Activated naive CD4-positive, alpha-beta T cell (primary cell): ENCODE measurements at places on chromosomes 3 and 15.
A peak's percentile ranks its signal among the peaks of the same experiment; 100 is the strongest.

DNA sequence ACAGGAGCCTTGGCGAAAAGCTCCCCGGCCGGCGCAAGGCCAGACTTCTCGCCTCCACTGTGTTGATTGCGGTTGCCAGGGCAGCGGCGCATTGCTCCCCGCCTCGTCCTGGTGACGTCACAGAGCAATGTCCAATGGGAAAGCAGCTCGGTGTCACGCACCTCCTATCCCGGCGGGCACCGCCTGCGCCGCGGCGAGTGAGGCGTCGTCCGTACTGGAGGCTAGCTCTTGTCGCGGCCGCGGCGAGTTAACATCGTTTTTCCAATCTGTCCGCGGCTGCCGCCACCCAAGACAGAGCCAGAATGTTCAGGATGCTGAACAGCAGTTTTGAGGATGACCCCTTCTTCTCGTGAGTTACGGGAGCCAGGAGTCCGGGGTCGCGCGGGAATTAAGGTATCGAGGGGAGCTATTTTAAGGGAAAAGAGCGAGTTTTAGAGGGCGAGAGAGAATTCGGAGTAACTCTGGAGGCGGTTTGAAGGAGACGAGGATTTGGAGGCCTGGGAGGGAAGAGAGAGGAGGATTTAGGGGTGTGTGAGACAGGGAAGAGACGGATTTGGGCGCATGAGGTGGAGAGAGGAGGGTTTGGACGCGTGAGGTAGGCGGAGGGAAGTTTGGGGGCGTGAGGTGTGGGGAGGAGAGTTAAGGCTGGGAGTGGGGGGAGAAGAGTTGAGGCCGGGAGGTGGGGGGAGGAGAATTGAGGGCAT is at the start of gene MLF1:
Gene MLF1, plus strand, starts transcription at position 196 of the 704 bp plus-strand sequence. Its CDS starts 107 bp downstream, at position 303.
- DNase-seq: peak; percentile 53

- DNase-seq: no peak
Observed at GRCh38 chr15:68186671-68187397, 18.3 kb downstream of the CALML4 start.

- DNase-seq: no peak
Observed at GRCh38 chr3:48068886-48069285, 52.7 kb upstream of the MAP4 start.

- no peak for DNase-seq
Observed at GRCh38 chr3:37952564-37952963, 38.0 kb upstream of the VILL start.

- DNase-seq: no peak
Observed at GRCh38 chr15:41661078-41661517, 893 bp downstream of the MGA start.

- DNase-seq: no peak
Observed at GRCh38 chr3:89606151-89606550, 498.7 kb downstream of the EPHA3 start.

- peak; percentile 68 for DNase-seq
Observed at GRCh38 chr15:62060113-62060895, at the start of gene VPS13C. TSS of gene VPS13C (minus strand) at chr15:62060447. CDS start at chr15:62060374, 73 bp downstream.

DNA sequence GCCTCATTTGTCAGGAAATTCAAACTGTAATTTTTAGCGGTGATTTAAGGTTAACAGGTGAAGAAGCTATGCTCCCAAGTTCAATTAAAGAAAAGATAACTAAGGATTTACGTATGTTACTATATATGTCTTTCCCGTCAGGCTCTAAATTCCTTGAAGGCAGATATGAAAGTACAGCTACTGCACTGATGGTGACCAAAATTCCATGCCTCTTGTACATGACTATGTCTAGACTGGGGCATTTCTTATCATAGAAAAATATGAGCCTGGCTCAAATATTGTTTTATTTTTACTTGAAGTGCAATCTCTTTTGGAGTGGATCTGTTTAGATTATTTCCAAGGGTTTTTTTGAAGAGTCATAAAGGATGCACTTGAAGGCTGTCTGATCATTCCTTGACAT is 647.1 kb upstream of the KCNMB2 start:
- no peak for DNase-seq

DNA sequence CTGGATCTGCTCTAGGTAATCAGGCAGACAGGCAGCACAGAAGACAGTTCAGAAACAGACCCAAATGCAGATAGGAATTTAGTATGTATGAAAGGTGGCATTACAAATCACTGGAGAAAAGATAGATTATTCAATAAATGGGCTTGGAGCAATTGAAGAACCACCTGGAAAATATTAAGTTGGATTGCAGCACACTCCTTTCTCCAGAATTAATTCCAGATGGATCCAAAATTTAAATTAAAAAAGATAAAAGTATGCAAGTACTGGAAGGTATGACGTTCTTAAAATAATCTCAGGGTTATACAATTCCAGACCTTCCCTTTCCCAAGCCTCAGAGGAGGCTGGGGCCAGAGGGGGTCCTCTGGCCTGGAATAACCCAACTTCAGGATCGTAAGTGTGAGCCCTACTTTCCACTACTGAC is 32.5 kb downstream of the HRH1 start:
- DNase-seq: no peak

GRCh38 chr3:177574222-177574856 is 377.1 kb upstream of the TBL1XR1 start:
- no peak for DNase-seq

- DNase-seq: no peak
Observed at GRCh38 chr3:59443618-59444293, 393.9 kb upstream of the CFAP20DC start.

GRCh38 chr3:185818267-185818875 is 6.5 kb downstream of the IGF2BP2 start:
- no peak for DNase-seq

GRCh38 chr3:15309662-15310335 is 22.6 kb downstream of the SH3BP5 start:
- no peak for DNase-seq

GRCh38 chr15:96200357-96200967 is 130.0 kb upstream of the NR2F2 start:
- DNase-seq: no peak

DNA sequence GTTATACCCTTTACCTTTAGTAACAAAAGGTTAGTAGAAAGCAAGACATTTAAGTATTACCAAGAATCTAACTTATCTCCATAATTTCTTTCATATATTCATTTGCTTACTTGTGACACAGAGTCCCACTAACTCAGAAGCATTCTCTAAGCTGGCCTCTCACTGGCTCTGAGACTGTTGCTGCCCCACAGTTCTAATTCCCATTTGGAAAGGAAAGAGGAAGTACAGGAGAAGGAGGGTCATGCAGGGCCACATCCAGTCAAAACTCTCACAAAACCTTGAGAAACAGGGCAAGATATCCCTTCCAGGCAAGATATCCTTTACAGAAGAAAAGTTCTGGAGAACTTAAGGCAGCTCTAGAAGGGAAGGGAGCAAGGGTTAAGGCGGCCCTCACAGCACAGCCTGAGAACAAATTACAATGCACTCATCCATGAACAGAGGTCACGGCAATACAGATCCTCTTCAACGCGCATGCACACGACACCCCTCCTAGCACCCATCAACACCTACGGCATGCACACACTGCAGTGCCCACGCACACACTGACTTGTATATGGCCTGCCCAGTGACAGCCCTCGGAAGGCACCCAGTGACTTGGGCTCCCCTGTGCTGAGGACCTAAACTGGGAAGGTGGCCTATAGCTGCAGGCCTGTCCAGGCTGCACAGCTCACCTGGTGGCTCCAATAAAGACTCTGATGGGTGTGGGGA is 13.0 kb upstream of the MYO5C start:
- DNase-seq: no peak

DNA sequence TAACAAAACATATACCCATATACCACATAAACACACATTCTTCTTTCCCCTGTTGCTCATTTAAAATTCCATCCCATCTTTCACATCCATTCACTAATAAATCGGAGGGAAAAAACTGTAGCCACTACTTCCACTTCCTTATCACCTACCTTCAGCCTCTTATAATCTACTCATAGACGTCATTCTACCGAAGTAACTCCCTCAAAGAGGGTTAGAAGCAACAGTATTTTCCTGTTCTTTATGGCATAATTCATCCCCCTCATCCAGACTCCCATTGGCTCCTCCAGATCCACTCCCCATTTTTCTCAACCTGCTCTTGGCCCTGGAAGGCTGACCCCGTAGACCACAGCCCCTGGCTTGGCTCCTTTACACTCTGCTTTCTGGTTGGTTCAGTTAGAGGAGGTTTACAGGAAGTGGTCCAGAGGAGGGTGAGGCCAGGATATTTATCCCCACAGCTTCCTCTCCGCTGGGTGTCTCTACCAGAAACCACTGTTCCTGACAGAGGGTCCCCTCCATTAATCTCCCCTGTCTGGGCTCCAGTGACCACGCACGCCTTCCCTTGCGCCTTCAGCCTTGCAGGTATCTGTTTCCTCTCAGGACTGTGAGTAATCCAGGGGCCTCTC is 46.3 kb downstream of the FMN1 start:
- no peak for DNase-seq

DNA sequence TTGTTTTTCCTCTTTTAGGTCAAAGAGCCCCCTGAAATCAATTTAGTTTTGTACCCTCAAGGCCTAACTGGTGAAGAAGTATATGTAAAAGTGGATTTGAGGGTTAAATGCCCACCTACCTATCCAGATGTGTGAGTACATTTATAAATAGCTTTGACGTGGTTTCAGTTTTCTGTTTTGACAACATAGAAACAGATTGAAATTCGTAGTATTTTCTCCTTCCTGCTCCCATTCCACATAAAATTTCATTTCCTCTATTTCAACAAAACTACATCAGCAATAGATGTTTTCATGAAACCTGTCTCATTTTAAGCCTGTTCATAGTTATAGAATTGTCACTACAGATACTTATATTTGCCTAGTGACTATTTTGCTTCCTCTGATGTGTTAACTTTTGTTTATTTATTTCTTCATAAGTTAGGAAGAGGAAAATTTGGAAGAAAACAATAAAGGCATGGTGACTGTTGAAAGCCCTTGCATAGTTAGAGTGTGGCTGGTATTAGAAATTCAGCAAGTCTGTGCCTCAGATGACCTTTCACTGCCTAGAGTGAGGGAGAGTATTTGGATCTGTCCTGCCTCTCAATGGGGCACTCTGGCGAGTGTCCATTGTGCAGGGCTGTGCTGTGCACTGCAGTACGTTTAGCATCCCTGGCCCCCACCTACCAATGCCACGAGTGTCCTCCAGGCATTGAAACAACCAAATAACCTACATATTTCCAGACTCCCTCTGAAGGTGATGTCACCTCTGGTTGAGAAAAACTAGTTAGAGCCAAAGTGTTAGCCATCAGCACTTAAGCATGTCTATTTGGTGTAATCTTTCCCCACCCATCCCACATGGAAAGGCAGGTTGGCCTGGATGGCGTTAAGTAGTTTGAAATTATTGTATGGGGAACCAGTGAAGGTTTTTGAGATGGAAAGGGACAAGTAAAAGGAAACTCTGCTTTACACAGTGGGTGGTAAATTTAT is 5.9 kb downstream of the EIF2AK4 start:
- no peak for DNase-seq

- no peak for DNase-seq
Observed at GRCh38 chr3:1446531-1446930, 353.7 kb downstream of the CNTN6 start.

DNA sequence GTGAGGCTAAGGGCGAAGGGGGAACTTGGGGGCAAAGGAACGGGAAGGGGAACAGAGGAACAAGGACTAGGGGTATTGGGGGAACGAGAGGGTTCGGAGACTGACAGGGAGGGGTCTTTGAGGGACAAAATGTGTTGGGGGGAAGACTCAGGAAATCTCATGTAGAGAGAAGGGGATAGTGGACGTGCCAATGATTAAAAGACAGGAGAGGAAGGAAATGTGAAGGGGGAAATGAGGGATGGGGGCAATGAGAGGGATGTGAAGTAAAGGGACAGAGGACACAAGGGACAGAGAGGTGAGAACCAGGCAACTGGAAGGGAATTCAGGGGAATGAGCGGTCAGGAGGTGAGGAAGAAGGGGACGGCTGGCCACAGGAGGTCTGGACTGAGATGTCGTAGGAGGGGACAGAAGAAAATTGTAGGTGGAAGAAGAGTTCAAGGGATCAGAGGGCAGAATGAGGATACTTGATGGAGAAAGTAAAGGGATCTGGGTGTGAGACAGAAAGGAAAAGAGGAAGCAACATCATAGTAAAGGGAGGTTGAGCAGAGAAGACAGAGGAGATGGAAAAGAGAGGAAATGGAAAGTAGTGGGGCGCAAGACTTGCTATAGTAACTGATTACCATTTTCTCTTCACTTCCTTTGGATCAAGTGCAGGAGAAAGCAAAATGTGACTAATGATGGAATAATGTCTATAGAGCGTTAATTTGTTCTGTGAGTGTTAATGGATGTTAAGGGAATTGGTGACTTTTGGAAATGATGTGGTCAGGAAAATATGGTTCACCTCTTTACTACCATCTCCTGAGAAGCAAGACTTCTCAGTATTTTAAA is 749 bp downstream of the RAB8B start:
- no peak for DNase-seq

DNA sequence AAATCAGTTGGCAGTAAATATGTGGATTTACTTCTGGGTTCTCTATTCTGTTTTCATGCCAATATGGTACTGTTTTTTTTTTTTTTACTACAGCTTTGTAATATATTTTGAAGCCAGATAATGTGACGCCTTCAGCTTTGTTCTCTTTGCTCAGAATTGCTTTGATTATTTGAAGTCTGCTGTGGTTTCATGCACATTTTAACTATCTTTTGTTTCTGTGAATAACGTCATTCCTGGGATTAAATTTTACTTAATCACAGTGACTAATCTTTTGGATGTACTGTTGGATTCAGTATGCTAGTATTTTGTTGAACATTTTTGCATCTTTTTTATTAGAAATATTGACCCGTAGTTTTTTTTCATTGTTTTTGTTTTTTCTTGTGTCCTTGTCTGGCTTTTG is 576.5 kb downstream of the ZNF385D start:
- no peak for DNase-seq

GRCh38 chr15:53675832-53676231 is 83.6 kb downstream of the WDR72 start:
- DNase-seq: no peak

DNA sequence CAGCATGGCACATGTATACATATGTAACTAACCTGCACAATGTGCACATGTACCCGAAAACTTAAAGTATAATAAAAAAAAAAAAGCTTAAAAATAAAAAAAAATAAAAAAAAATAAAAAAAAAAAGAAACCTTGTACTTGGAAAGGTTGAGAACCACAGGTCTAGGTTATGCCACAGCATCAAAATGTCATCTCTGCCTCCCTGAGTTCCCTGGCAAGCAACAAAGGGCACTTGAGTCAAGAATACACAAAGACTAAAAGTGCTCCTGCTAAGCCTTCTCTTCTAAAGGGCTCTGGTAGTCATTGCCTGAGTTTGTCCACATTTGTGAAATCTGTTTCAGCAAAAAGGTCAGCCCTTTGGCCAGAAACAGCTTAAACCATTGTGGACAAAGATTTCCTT is 395.8 kb upstream of the CCDC54 start:
- DNase-seq: no peak

GRCh38 chr3:4959180-4959579 is 20.1 kb upstream of the BHLHE40 start:
- no peak for DNase-seq

- no peak for DNase-seq
Observed at GRCh38 chr3:127373441-127374085, 85.7 kb upstream of the PRR20G start.

GRCh38 chr3:29339016-29339833 is 58.4 kb downstream of the RBMS3 start:
- no peak for DNase-seq

- DNase-seq: no peak
Observed at GRCh38 chr15:38130205-38130567, 122.5 kb upstream of the SPRED1 start.
